Trophoblast cell (in vitro differentiated cells and primary cell): ENCODE measurements at places on chromosomes 3 and 15.

- H3K36me3 ChIP-seq: peaks cover 15% of the 10 kb centered on the region
- no peaks in the 10 kb centered on the region for H3K27me3 ChIP-seq
- no peak for DNase-seq
- H3K27ac ChIP-seq: no peak overlapping the region
These were observed 144.2 kb downstream of the GHSR start for GRCh38 chr3:172303941-172304558.

GRCh38 chr15:94266789-94267188 lies 35.4 kb downstream of the MCTP2 start:
- H3K27me3 ChIP-seq: no peaks in the 10 kb centered on the region
- H3K36me3 ChIP-seq: no peaks in the 10 kb centered on the region
- DNase-seq: no peak
- H3K4me3 ChIP-seq: no peak overlapping the region
- no peak overlapping the region for H3K27ac ChIP-seq
- H3K4me1 ChIP-seq: no peaks in the 10 kb centered on the region

- no peak for DNase-seq
- no peak overlapping the region for H3K4me3 ChIP-seq
- no peaks in the 10 kb centered on the region for H3K27me3 ChIP-seq
- H3K36me3 ChIP-seq: no peaks in the 10 kb centered on the region
- no peak overlapping the region for H3K27ac ChIP-seq
- peaks cover 2% of the 10 kb centered on the region for H3K4me1 ChIP-seq
These were observed 48.9 kb downstream of the GRK7 start for GRCh38 chr3:141812084-141812483.

DNA sequence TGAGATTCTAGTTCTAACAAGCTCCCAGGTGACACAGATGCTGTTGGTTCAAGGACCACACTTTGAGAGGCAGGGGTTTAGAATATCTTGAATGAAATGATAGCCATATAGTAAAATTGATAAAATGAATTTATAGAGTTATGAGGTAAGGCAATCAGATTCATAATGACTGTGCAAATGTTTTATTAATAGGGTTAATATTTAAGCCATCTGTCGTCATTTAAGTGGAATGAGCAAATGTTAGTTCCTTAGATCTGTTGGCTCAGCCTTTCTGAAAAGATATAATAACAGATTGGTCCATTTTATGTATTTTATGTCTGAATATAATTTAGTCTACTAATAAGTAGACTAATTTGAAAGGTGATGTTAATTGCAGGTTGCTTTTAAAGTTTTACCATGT lies 12.9 kb downstream of the REC114 start:
- H3K4me3 ChIP-seq: no peak overlapping the region
- H3K4me1 ChIP-seq: no peaks in the 10 kb centered on the region
- H3K36me3 ChIP-seq: no peaks in the 10 kb centered on the region
- H3K27ac ChIP-seq: no peak overlapping the region
- no peaks in the 10 kb centered on the region for H3K27me3 ChIP-seq

DNA sequence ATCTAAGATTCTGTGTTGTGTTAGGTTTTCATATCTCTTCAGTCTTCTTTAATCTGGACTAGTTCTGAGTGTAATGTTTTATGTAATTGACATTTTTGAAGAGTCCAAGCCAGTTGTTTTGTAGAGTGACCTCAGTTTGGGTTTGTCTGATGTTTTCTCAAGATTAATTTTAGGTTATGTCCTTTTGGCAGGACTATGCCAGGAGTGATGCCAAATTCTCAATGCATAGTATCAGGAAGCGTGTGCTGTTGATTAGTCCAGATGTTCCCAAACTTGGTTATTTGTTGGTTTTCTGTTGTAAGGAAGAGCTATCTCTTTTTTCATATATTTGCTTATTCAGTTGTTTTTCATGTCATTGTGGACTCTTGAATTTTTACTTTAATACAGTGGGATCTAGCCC lies 32.6 kb downstream of the NMD3 start:
- H3K36me3 ChIP-seq: peaks cover 7% of the 10 kb centered on the region
- no peak overlapping the region for H3K4me3 ChIP-seq
- no peak overlapping the region for H3K27ac ChIP-seq
- no peak for DNase-seq

GRCh38 chr3:119631516-119631915 lies 28.9 kb downstream of the POPDC2 start:
- H3K27me3 ChIP-seq: no peaks in the 10 kb centered on the region
- no peak overlapping the region for H3K27ac ChIP-seq
- H3K4me3 ChIP-seq: no peak overlapping the region
- H3K36me3 ChIP-seq: peaks cover 11% of the 10 kb centered on the region

GRCh38 chr15:41919954-41920538 lies 26.2 kb upstream of the SPTBN5 start:
- peaks cover 6% of the 10 kb centered on the region for H3K4me1 ChIP-seq
- H3K36me3 ChIP-seq: peaks cover 16% of the 10 kb centered on the region
- H3K27ac ChIP-seq: no peak overlapping the region

GRCh38 chr15:65927545-65927944 lies 58.3 kb downstream of the RAB11A start:
- no peaks in the 10 kb centered on the region for H3K36me3 ChIP-seq
- no peak overlapping the region for H3K27ac ChIP-seq
